Thoracic aorta (tissue), 2 donors: ENCODE measurements at places on chromosomes 3 and 15. TPM values are rescaled to one million over a fixed set of nuclear protein-coding genes. Genes with fewer than 3 reads are reported as not detected.

The STRIT1 gene
- total RNA-seq: not detected

- H3K4me1 ChIP-seq: peaks cover 11% of the 10 kb centered on the region
- DNase-seq: no peak
- H3K4me3 ChIP-seq: no peak overlapping the region
- H3K27me3 ChIP-seq: no peaks in the 10 kb centered on the region
These were observed 49.8 kb upstream of the PFN2 start for GRCh38 chr3:150020527-150020926.

DNA sequence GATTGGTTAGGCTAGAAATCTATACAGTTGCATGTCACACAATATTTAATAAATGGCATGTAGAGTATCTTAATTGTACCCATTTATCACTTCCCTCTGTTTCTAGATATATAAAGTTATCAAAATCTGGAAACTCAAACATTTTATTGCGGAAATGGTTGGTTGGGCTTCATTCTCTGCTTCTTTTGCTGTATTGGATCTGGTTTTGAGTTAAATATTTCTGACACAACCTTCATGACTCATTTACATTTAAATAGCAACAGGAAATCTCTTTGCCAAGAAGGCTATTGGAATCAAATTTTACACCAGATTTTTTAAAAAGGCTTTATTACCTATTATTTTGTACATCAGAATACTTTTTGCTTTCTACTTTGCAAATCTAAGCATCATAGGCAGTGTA lies 153.8 kb downstream of the EBLN2 start:
- peaks cover 13% of the 10 kb centered on the region for H3K4me1 ChIP-seq
- no peaks in the 10 kb centered on the region for H3K36me3 ChIP-seq
- H3K4me3 ChIP-seq: no peak overlapping the region
- DNase-seq: no peak

GRCh38 chr3:108565506-108565905 lies 23.7 kb downstream of the CIP2A start:
- no peaks in the 10 kb centered on the region for H3K36me3 ChIP-seq
- H3K27me3 ChIP-seq: no peaks in the 10 kb centered on the region
- H3K4me3 ChIP-seq: no peak overlapping the region
- peaks cover 7% of the 10 kb centered on the region for H3K4me1 ChIP-seq
- H3K27ac ChIP-seq: no peak overlapping the region

DNA sequence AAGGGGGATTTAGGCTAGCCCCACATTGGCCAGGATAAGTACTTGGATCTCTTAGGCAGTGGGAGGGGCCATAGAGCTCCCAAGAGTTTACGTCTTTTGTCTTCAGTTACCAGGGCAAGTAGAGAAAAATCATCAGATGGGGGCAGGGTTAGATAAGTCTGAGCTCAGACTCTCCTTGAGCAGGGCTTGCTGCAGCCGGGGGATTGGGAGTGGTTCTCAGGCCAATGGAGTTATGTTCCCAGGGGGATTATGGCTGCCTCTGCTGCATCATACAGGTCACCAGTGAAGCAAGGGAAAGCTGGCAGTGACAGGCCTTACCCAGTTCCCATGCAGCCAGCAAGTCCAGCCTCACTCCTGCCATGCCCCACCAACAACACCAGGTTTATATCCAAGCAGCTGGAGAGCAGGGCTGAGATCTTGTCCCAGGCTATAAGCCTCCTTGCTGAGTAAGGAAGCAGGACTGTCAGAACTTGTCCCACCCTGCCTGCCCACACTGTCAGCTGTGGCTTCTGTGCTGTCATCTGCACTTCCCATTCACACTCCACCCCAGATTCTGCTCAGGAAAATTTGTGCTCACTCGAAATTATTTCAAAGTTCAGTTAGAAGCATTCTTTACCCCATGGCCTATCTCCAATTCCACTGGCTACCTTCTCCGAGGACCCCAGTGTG lies 215.3 kb downstream of the FAM43A start:
- no peaks in the 10 kb centered on the region for H3K36me3 ChIP-seq
- no peak overlapping the region for H3K4me3 ChIP-seq
- no peak for DNase-seq
- H3K27ac ChIP-seq: no peak overlapping the region

GRCh38 chr3:176906046-176906905 lies 291.0 kb downstream of the TBL1XR1 start:
- H3K27ac ChIP-seq: peak overlapping the region; percentile 24
- no peaks in the 10 kb centered on the region for H3K27me3 ChIP-seq
- H3K4me1 ChIP-seq: peaks cover 30% of the 10 kb centered on the region

- no peaks in the 10 kb centered on the region for H3K36me3 ChIP-seq
- H3K27ac ChIP-seq: no peak overlapping the region
- H3K4me3 ChIP-seq: no peak overlapping the region
- H3K27me3 ChIP-seq: no peaks in the 10 kb centered on the region
These were observed 24.9 kb upstream of the THRB start for GRCh38 chr3:24519368-24520100.

DNA sequence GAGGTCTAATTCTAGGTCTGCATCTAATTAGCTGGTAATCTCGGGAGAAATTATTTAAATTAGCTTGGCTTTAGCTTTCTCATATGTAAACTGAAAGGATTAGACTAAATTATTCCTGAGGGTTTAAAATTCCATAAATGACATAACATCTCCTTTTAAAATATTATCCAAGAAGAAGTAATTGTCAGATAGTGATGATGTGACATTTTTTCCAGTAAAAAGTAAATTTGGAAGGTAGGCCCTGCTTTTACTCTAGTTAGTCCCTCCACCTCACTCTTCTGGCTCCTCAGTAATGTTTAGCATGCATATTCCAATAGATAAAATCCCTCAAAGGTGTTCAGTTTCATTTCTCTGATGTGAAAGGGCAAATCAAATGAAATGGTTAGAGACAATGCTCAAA lies 215.7 kb downstream of the FHIT start:
- no peak overlapping the region for H3K27ac ChIP-seq
- no peaks in the 10 kb centered on the region for H3K4me1 ChIP-seq
- H3K36me3 ChIP-seq: no peaks in the 10 kb centered on the region
- no peaks in the 10 kb centered on the region for H3K27me3 ChIP-seq

GRCh38 chr3:127031845-127032244 lies 48.9 kb downstream of the PLXNA1 start:
- H3K4me3 ChIP-seq: no peak overlapping the region
- H3K36me3 ChIP-seq: peaks cover 47% of the 10 kb centered on the region
- H3K27me3 ChIP-seq: no peaks in the 10 kb centered on the region
- no peak overlapping the region for H3K27ac ChIP-seq
